ENCODE measurements at places on chromosomes 5 and 9. TPM values are rescaled to one million over a fixed set of nuclear protein-coding genes. Genes with fewer than 3 reads are reported as not detected.
A peak's percentile ranks its signal among the peaks of the same experiment; 100 is the strongest.

- no peak for DNase-seq
Observed at GRCh38 chr9:109863961-109864360, 84.0 kb downstream of the PALM2AKAP2 start.

Gene JAKMIP2
- total RNA-seq, result 4.3 TPM

- no peak for DNase-seq
Observed at GRCh38 chr9:107049046-107049802, 186.3 kb downstream of the ZNF462 start.

GRCh38 chr5:147453875-147454814 is 55.7 kb downstream of the DPYSL3 start:
- DNase-seq, result peak; percentile 94
